ENCODE measurements at places on chromosomes 12 and 14. TPM values are rescaled to one million over a fixed set of nuclear protein-coding genes. Genes with fewer than 3 reads are reported as not detected.

Gene IL22
- not detected for total RNA-seq

Gene COX6A1
- total RNA-seq: 232 TPM

Gene NOC4L
- total RNA-seq: 8.6 TPM

Gene METTL1
- total RNA-seq: 13.3 TPM

Gene GAS2L3
- 2.8 TPM for total RNA-seq

Gene KITLG
- total RNA-seq: 9.0 TPM

Gene GPR84
- 0.22 TPM for total RNA-seq

Gene KLRB1
- 0.38 TPM for total RNA-seq

Gene CORO1C
- 74.7 TPM for total RNA-seq

Gene SPATS2
- total RNA-seq: 6.2 TPM

Gene LHX5
- total RNA-seq: not detected

Gene DEGS2
- total RNA-seq: not detected

Gene GPR135
- total RNA-seq: 3.2 TPM

Gene UBE3B
- 47.1 TPM for total RNA-seq

Gene NFKBIA
- total RNA-seq: 42.7 TPM

Gene NDRG2
- 304 TPM for total RNA-seq

Gene PLBD1
- total RNA-seq: 33.8 TPM

Gene FAM186B
- 0.48 TPM for total RNA-seq

Gene TAS2R8
- not detected for total RNA-seq

Gene PPFIA2
- 0.57 TPM for total RNA-seq

Gene CLEC12A
- total RNA-seq: 0.30 TPM

Gene SMOC1
- 0.22 TPM for total RNA-seq

Gene NR1H4
- not detected for total RNA-seq

Gene PGF
- 9.4 TPM for total RNA-seq

Gene NINJ2
- 3.9 TPM for total RNA-seq

Gene DPY19L2
- total RNA-seq: 67.7 TPM

Gene TAS2R46
- 0.78 TPM for total RNA-seq

Gene ESPL1
- total RNA-seq: 0.16 TPM

Gene COCH
- 0.97 TPM for total RNA-seq

Gene PRR4
- total RNA-seq: 2.6 TPM

Gene SLC5A8
- total RNA-seq: not detected

Gene PROX2
- not detected for total RNA-seq

Gene CCDC197
- 3.4 TPM for total RNA-seq

Gene COX8C
- 0.67 TPM for total RNA-seq

Gene FGF23
- 0.46 TPM for total RNA-seq

Gene CHGA
- not detected for total RNA-seq

Gene TAS2R50
- total RNA-seq: 0.97 TPM

Gene KRT85
- total RNA-seq: not detected

Gene SIRT4
- total RNA-seq: 2.4 TPM

Gene GPR33
- not detected for total RNA-seq

Gene PLA2G1B
- total RNA-seq: not detected

Gene KCNH3
- 0.97 TPM for total RNA-seq

Gene AQP6
- total RNA-seq: not detected

Gene SERPINA3
- 24.5 TPM for total RNA-seq

Gene SLC24A4
- total RNA-seq: not detected

Gene IRF2BPL
- 46.0 TPM for total RNA-seq

Gene CCDC198
- not detected for total RNA-seq

Gene EFS
- 3.7 TPM for total RNA-seq

Gene STXBP6
- 13.9 TPM for total RNA-seq

Gene OTUB2
- 0.30 TPM for total RNA-seq

Gene SLCO1B1
- 0.24 TPM for total RNA-seq

Gene DAD1
- 134 TPM for total RNA-seq

Gene PPP1R36
- 0.94 TPM for total RNA-seq

Gene C12orf54
- not detected for total RNA-seq

Gene BRF1
- 17.7 TPM for total RNA-seq

Gene TWF1
- total RNA-seq: 16.5 TPM

Measured in cardiac septum (tissue), 1 donor.